Posterior vena cava (tissue), 2 donors: ENCODE measurements at places on chromosomes 1 and 21.

DNA sequence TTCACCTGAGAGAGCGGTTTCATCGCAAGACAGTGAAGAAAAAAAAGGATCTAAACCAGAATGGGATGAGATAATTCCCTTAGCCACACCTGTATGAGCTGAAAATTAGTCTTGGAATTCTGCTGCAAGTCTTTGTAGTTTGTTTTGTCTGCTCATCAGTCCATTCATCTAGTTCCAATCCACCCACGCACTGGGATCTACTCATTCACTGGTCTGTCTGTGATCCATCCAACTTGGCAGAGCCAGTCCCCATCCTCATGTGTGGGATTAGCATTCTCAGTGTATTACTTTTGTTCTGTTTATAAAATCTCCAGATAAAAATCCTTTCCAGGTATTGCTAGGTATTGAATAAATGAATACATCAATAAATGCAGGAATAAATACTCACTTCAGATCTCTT, 266.5 kb upstream of the USP24 start:
- no peak for DNase-seq

DNA sequence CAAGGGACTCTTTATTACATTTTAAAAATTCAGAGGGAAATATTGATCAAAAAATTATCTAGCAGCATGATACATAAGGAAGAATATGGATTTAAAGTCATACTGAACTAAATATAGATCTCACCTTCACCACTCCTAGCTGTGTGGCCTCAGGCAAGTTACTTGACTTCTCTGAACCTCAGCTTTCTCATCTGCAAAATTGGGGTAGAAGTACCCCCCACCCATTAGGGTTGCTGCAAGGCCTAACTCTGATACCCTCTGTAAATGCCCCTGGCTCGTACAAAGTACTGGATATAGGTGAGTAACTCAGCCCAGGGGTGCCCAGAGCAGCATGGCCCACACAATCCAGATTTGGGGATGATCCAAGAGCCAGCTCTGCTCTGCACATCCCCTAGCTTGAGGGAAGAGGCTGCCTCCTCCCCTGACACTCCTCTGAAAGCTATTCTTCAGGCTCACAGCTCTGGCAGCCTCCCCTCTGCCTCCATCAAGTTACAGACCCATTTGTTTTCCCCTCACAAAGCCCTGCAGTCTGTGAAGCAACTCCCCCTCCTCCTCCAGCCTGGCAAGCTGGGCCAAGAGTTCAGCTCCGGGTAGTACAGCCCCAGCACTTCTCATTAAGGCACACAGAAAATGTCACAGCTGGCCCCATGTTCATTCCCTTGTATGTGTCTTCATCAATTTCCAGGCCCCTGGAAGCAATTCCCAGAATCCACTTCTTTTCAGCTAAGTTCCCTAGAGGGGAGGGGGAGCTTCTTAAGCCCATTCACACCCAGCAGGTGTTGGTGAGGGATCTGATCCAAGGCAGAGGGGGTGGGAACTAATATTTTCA, 143.7 kb downstream of the PLPP3 start:
- DNase-seq = no peak

DNA sequence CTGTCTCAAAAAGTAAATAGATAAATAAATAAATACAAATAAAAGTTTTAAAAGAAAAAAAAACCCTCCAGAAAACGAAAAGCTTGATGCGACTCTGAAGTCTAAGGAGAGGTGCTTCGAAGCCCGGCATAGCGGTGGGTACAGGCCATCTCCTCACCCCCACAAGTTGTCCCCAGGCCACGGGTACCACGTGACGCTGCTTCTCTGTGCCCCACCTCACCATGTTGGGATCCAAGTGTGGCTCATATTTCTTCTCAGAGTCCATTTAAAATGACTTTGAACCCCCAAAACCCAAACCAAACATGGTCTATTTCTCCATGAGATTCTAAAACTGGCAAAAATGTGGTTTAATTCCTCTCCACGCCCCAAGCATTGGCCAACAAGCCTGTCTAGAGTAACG, 32.9 kb upstream of the ZC3H12A start:
- DNase-seq = no peak

DNA sequence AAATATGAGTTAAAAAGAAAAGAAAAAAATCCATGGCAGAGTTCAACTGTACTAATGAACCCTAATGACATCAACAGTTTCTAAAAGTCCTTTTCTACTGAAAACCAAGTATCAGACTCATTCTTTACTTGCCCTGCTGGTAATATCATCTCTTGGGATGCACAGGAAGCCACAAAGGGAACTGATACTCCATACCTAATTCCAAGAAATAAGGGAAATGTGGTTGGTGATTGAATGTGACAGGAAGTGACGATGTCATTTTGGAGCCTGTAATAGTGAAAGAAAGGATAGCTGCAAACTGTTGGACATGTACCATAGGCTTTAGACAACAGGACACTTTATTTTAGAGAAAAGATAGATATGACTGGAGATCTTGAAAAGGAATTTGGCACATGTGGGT, 98.7 kb upstream of the VAV3 start:
- DNase-seq = no peak

DNA sequence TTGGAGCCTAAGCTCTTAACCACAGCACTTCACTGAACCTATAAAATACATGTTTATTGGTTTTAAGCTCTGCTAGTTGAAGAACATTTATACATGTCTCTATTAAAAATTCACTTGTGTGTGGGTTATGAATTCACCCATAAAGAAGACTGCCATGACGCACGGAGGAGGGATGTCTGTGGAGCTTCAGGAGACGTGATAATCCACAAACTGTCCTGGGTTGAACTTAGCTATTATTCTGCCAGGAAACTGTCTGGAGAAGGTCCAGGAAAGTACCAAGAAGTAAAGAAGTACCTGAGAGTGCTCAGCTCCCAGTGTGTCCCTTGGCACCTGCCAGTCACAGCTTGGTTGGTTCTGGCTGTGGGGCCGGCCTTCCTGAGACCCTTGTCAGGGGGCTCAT, 56.3 kb downstream of the DDR2 start:
- DNase-seq = no peak

DNA sequence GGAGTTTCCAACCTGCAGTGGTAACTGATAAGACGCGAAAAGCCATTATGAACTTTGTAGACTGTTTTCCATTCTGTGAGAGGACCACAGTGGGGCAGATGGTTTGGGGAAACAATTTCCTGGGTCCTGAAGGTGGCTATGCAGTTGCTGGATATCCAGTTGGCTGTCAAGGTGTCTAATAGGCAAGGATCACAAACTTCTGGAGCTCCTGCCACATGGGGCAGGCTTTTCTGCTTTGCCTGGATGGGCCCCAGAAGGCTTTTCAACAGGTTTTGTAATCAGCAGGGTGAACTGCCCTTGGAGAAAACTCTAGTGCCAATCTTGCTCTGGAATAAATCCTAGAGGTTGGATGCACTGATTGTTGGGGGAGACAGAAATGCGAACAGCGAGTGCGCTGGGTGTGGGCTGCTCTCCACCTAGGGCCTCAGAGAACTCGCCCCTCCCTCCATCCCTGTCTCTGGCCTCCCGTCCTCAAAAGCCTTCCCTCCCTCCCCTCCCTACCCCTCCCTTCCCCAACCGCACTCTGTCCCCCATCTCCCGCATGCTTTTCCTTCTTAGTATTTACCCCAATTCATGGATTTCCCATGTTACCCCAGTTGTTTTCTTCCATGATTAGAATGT, 210.3 kb upstream of the USP24 start:
- DNase-seq = no peak

GRCh38 chr1:152622803-152623202, at the start of gene LCE3A:
TSS of gene LCE3A (minus strand) at chr1:152623103. CDS start at chr1:152623103, 0 bp downstream.
- DNase-seq = no peak

DNA sequence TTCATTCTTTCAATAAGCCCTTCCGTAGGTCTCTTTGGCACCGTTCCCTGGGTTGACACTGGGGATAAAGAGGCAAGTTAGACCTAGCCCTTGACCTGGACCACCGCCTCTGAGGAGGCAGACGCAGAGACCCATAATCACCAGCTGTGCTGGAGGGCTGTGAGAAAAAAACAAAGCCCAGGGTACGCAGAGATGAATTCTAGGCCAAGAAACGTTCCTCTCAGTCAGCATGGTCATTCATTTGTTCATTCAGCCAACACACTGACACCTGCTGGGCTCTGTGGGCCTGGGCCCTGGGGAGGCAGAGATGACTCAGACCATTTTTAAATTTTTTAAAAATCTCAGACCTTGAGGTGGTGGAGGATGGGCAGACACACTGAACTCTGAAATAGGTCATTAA, 26.3 kb upstream of the TRABD2B start:
- no peak for DNase-seq

GRCh38 chr1:82446236-82446635, 645.5 kb downstream of the ADGRL2 start:
- no peak for DNase-seq
